ENCODE measurements at places on chromosomes 1 and 21.

- no peak for DNase-seq
These were observed 213.2 kb downstream of the TGFB2 start for GRCh38 chr1:218558271-218558810.

- no peak for DNase-seq
These were observed 4.1 kb downstream of the ANGPTL3 start for GRCh38 chr1:62601457-62601856.

DNA sequence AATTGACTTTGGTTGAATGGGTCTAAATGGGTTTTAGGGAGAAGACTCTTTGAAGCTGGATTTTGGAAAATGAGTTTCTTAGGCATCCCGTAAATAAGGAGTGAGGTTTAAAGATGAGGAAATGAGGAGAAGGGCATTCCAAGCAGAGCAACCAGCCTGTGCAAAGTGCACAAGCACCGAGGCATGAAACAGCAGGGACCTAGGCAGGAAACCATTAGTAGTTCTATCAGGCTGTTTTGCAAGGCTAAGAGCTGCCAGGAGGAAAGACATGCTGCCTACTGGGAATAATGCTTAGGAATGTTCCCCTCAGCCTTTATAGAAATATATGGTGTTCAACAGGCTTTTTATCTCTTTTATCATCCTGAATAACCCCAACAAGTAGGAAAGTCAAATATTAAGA, 153.1 kb upstream of the FGGY start:
- no peak for DNase-seq

DNA sequence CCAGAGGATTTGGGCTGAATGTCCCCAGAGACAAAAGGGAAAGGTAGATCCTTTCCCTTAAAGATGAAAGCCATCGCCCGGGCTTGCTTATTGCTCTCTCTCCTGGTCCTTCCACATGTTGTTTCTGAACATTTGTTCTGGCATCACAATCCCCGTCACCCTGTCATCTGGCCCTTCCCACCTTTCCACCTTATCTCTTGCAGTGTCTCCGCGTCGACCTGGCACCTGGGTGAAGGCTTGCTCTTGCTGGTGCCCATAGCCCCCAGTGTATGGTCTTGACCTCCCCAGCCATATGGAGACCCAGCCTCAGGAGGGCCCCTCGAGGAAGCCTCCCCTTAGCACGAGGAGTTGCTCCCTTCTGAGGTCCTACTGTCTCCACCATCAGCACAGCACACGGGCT, 64.6 kb downstream of the ATP5PO start:
- no peak for DNase-seq
